ENCODE measurements at places on chromosomes 1 and 21.

- no peak for DNase-seq
These were observed 37.3 kb upstream of the STUM start for GRCh38 chr1:226511296-226511695.

DNA sequence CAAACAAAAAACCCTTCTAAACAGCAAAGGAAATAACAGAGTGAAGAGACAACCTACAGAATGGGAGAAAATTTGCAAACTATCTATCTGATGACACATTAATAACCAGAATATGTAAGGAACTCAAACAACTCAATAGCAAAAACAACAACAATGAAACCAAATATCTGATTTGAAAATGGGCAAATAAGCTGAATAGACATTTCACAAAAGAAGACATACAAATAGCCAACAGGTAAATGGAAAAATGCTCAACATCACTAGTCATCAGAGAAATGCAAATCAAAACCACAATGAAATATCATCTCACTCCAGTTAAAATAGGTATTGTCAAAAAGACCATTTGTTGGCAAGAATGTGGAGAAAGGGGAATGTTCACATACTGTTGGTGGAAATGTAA is 57.6 kb upstream of the RC3H1 start:
- no peak for DNase-seq

- DNase-seq: no peak
These were observed 32.9 kb downstream of the TP73 start for GRCh38 chr1:3685222-3685621.

DNA sequence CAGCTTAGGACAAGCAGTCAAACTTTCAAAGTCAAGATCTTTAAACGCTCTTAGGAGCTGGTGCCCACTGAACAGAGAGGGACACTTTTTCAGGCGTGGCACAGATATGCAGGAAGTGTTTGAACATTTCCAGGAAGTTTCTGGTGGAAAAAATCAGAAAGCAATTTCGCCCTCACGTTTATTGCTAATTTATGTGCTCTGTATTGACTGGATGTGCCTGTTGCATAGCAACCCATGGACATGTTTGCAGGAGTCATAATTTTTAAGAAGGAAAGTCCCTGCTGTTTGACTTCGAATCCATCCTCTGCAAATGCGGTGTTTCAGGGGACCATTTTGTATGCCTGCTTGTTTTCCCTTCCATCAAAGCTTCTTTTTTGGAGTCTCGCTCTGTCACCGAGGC is 239.9 kb upstream of the IRF2BP2 start:
- DNase-seq: no peak

GRCh38 chr1:112688781-112689193 is 14.3 kb downstream of the MOV10 start:
- no peak for DNase-seq

DNA sequence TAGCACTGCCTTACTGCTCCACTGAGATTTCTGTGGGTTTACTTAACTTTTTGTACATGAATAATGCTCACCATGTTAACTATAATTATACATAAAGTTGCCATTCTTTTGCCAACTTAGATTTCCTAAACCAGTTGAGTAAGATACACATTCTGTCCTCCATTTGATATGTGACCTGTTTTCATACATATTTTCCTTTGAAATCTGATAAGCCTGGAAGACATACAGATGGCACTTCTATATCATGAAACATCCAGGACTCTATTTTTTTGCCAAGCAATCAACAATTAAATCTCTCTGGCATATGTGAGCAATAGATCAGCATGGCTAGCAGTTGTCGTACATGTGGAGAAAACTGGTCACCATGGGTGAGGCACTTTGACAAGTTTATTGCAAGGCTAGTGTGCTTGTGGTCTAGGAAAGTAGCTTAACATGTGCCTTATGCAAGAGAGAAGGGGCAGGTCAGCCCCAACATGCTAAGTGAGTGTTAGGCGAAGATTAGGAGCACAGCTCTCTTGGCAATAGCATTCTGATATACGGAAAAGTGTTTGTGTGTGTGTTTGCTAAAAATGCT is 14.2 kb downstream of the PRRX1 start:
- DNase-seq: no peak

DNA sequence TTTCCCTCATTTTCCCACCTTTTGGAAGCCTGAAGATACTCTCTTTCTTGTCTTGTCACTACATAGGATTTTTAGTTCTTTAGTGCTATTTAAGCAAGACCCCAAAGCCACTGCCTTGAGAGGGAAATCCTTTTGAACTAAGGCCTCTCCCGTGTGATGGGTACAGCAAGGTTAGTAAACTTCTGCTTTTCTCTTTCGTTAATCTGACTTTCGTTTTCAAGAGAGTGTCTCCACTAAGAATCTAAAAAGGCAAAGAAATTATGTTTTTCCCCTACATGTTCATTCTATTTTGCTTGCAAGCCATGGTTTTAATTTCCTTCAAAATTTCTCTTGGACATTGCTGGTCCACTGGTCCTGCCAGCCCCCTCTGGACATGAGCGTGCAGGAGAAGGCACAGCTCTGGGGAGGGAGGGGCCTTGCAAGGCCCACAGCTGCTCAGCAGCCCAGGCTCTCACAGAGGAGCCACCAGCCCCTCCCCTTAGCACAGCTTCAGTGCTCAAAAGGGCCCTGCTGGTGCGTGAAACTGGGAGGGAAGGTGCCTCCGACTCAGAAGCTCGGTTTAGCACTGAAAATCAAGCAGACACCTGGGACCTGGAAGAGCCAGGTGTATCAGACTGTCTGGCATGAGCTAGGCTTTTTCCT is 210.9 kb upstream of the GALNT2 start:
- no peak for DNase-seq

DNA sequence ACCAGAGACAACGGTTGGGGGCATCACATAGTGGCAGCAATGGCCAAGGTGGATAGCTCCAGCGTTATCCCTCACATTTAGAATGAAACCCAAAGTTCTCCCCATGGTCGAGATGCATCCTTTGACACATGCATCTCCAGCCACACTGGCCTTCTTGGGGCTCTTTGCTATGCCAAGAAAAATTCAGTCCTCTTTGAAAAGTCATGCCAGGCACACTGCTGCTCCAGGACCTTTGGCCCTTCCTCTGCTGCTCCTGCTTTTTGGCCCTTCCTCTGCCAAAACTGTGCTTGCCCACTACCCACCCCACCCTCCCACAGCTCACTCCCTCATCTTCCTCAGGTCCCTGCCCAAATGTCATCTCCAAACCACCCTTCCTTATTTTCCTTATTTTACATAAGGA is 106.4 kb downstream of the C1orf94 start:
- DNase-seq: no peak

DNA sequence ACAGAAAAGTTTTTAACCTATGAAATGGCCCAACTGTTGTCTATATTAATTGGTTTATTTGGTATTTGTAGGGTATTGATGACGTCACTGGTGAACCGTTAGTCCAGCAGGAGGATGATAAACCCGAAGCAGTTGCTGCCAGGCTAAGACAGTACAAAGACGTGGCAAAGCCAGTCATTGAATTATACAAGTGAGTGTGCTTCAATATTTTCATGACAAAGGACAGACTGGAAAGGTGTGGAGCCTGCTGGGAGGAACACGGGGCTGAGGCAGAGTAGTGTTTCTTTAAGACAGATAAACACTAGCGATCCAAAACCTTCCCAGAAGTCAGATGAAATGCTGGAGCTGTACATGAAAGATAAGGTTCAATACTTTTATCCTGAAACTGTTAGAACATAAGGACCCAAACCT is 76.7 kb downstream of the AK4 start:
- DNase-seq: no peak

DNA sequence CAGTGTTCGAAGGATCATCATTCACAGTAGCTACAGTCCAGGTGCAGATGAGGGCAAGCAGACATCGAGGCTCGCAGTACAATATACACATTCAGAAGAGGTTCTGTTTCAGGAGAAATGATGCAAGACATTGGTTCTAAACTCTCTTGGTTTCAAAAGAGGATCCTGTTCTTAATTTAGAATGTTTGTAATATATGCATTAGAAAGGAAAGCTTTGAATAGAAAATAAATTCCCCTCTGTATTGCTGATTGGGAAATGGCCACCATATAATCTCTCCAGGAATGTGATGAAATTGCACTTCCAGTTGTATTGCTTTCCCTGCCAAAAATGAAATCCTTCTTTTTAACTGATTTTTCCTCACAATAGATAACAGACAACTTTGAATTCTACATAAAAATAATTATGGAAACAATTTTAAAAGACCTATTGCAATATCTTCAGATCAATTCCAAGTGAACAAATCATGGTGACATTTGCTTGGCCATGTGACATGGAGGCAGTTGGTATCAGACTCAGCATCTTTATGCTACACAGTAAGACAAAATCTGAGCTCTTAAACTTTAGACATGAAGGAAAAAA is 27.6 kb upstream of the SIPA1L2 start:
- DNase-seq: no peak

- peak; percentile 40 for DNase-seq
These were observed 2.7 kb upstream of the PTPN22 start for GRCh38 chr1:113874012-113874879.

DNA sequence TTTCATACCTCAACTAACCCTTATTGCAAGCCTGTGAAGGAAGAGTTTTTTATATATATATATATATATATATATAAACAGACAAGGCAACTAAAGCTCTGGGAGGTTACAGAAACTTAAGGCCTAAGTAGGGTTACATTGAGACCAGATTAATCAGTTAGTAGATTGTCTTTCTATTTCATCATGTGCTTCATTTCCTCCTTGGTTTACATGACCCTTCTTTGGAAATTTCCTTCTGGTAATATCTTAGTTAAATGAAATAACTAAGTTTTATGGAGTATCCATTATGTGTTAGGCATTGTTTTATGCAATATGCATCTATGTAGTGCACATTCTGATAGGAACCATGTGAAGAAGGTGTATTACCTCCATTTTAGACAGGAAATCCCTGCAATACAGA is 112.7 kb downstream of the FGGY start:
- DNase-seq: no peak

DNA sequence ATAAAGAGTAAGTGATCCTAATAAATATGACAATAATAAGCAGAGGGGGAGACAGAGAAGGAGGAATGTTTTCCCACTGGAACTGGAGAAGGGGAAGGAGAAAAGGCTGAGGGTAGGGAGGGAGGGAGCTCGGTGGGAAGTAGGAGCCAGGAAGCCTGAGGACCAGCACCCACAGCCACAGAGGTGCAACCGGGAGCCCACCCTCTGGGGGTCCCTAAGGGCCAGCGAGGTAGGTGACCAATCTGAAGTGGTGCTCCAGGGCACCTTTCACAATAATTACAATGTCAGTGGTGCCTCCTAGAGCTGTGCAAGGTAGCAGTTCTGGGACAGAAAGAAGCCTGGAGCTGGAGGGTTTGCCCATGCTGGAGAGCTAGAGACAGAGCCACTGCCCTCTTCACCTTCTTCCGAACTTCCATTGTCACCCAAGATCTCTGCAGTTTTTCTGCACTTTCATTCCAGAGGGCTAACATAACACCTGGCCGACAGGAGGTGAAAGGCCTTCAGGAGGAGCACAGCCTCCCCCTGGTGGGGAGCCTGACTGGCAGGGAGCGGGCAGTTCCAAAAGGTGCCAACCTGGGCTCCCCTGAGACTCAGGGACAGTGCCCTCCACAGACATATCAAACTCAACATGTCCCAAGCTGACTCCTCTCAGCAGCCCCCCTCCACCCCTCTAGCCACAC is 4.1 kb upstream of the AHCYL1 start:
- peak; percentile 10 for DNase-seq

- no peak for DNase-seq
These were observed 1.2 kb downstream of the SCMH1 start for GRCh38 chr1:41240781-41241353.

GRCh38 chr1:89576013-89576412 is 51.4 kb downstream of the LRRC8B start:
- DNase-seq: no peak

DNA sequence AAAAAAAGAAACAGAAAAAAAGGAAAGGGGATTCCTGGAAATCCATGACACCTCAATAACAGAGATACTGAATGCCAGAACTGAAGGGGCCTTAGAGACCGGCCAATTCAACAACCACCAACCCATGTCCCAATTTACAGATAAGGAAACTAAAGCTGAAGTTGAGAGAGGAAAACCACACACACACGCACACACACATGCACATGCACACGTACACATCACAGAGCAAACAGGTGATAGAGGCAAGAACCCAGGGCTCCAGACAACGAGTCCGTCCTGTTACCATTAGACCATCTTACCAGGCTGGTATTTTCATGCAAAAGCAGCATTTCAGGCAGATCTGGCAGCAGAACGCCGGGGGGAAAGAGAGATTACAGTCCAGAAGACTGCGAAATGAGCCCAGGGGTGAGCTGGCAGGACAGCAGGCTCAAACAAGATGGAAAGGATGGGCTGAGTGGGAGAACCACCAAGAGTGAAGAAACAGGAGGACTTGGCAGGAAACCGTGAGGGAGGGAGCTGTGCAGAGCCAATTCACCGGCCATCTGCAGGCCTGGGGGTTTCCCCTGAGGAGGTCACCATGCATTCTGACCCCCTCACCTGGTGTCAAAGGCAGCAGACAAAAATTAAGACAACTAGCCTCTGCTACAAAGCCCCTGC is 43.5 kb downstream of the PAFAH2 start:
- DNase-seq: no peak

GRCh38 chr1:104235141-104235540 is 485.4 kb downstream of the AMY1C start:
- no peak for DNase-seq

DNA sequence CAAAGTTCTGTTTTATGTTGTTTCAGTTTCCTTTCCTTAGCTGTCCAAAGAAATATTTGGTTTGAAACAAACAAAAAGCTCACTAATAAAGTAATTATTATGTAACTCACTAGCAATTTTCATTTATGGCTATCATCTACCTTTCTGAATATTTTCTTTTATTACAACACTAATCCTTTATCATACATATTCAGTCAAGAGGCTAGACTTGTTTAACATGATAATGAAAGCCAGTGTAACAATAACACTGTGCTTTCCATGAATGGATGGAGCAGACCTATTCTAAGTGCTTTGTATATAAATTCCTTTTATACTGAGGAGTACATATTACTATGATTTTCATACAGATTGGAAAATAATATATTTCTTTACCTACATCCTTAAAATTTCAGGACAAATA is 972.8 kb upstream of the ADGRL4 start:
- DNase-seq: no peak

DNA sequence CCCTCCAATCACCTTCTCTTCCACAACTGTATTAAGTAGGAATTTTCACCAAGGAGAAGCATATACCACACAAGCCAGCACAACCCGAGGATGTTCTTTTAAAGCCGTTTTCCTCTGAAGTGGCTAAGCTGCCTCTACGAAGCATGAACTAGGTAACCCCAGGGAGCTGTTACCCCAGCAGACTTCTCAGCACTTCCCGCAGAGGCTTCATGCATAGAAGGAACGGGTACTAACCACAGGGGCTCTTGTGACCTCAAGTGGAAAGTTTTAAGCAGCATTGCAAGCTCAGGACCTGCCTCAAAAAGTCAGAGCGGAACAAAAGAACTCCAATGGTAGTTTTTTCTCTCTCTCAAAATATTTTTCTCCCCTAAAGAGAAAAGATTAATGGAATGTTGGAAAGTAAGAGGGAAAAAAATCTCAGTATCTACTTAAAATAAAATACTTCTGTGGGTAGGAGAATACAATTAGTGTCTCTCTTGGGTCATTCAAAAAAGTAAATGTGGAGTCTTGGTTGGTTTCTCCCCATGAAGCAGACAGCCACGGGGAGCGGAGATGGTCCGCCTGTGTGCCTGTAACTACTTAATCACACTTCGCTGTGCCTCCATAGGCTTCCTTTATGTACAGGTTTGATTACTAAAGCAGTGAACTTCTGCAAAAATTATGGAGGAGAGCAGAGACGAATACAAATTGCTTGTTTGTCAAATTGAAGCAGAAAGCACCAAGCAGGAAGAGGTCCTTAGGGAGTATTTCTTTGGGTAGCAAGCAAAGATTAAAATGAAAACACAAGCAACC is 40.9 kb downstream of the STX6 start:
- peak; percentile 11 for DNase-seq

GRCh38 chr1:15966081-15966955 is 9.6 kb downstream of the ZBTB17 start:
- DNase-seq: peak; percentile 68

Data from CD4-positive, CD25-positive, alpha-beta regulatory T cell (primary cell).